Upper lobe of right lung (tissue), 1 donor: ENCODE measurements at places on chromosomes 12 and 14. TPM values are rescaled to one million over a fixed set of nuclear protein-coding genes. Genes with fewer than 3 reads are reported as not detected.

- H3K27me3 ChIP-seq, result no peaks in the 10 kb centered on the region
- H3K4me3 ChIP-seq, result no peak overlapping the region
- peaks cover 5% of the 10 kb centered on the region for H3K4me1 ChIP-seq
- H3K36me3 ChIP-seq, result peaks cover 6% of the 10 kb centered on the region
- DNase-seq, result no peak
Measured at GRCh38 chr12:26473291-26473690, 277.9 kb downstream of the SSPN start.

GRCh38 chr14:32403021-32403420 lies 73.9 kb downstream of the AKAP6 start:
- H3K27ac ChIP-seq, result no peak overlapping the region
- H3K4me3 ChIP-seq, result no peak overlapping the region
- DNase-seq, result no peak
- no peaks in the 10 kb centered on the region for H3K4me1 ChIP-seq
- no peaks in the 10 kb centered on the region for H3K36me3 ChIP-seq

GRCh38 chr12:12577786-12578185 lies 15.1 kb upstream of the DUSP16 start:
- no peak overlapping the region for H3K27ac ChIP-seq
- H3K4me3 ChIP-seq, result no peak overlapping the region
- no peaks in the 10 kb centered on the region for H3K36me3 ChIP-seq
- DNase-seq, result no peak

DNA sequence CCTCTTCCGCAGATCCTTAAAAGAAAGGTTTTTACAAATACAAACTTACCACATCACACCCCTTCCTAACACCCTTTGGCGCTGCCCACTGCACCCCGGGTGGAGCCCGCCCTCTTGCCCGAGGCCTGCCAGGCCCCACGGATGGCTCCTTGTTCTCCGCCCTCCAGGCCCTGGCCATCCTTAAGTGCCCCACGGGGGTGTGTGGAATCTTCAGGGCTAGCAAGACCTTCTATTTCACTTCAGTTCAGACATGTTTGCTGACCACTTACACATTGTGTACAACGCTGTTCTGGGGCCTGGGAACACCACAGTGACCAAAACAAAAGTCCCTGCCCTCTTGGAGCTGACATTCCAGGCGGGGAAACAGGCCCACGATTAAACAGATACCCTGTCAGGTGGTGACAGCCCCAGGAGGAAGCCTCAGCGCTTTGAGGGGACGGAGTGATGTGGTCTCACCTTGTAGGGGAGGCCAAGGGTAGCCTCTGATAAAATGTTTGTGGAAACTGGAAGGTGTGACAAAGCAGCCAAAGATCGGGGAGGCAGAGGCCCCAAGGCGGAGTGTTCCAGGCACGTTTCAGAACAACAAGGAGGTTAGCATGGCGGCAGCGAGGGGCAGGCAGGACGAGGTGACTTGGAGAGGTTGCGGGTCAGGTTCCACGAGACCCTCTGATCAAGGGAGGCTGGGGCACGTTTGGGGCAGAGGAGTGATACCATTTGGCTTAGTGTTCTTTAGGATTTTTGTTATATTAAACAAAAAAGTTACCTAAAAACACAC lies 27.0 kb downstream of the TPCN1 start:
- H3K27me3 ChIP-seq, result no peaks in the 10 kb centered on the region
- H3K36me3 ChIP-seq, result peaks cover 4% of the 10 kb centered on the region
- H3K27ac ChIP-seq, result no peak overlapping the region
- H3K4me3 ChIP-seq, result no peak overlapping the region
- H3K4me1 ChIP-seq, result peaks cover 41% of the 10 kb centered on the region
- no peak for DNase-seq

DNA sequence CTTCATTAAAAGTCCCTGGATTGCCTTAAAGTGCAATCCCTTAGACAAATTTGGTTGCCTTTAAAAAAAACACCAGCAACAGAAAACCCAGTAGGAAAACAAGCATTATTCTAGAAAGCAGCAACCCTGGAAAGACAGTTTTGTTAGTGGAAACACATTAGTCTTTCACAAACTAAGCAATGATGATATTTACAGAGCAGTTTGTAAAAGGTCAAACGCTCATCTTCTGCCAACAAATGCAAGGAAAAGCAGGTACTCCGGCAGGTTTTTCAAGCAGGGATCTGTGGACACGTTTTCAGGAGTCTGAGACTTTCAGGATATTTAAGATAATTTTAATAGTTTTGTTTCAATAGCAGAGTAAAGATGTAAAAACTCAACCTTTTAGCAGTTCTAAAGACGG lies 202.2 kb downstream of the EXOC5 start:
- no peak overlapping the region for H3K27ac ChIP-seq
- H3K36me3 ChIP-seq, result no peaks in the 10 kb centered on the region
- H3K27me3 ChIP-seq, result peaks cover 3% of the 10 kb centered on the region
- H3K4me3 ChIP-seq, result no peak overlapping the region

GRCh38 chr12:80829767-80830166 lies 108.0 kb downstream of the LIN7A start:
- no peak overlapping the region for H3K4me3 ChIP-seq
- H3K27me3 ChIP-seq, result no peaks in the 10 kb centered on the region
- no peaks in the 10 kb centered on the region for H3K36me3 ChIP-seq
- DNase-seq, result no peak

DNA sequence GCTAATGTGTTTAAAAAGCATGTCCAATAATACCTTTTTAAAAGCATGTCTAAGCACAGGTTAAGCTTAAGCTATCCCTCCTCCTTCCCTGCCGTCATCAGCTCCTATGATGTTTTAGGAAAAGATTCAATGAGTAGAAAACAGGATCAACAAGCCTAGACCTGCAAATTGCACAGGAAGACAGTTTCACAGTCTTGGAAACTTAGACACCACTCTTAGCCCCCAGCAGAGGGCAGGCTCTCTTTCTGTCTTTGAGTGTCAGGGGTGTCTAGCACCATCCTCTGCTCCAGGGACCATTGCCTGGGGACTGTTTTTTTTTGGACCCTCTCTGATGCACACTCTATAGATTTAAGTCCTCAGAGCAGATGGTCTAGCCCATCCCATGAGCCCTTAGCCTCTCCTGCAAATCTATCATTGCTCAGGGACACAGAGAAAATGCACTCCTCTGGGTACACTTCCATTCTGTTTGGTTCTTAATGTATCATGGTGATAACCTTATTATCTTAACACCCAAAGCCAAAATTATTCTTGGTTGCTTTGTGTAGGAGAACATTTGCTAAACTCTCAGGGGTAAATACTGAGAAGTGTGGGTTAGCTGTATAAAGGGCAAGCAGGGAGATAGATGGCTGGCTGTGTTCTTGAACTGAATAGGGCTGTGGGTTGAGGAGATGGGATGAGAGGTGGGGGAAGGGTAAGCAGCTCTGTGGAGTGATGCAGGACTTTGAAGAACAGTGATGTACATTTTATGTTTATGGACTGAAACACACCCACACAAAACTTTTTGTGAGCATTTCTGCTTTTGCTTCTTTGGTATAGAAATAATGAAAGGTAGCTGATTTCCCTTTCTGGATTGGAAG lies 259.9 kb upstream of the DDHD1 start:
- H3K4me1 ChIP-seq, result no peaks in the 10 kb centered on the region
- no peaks in the 10 kb centered on the region for H3K36me3 ChIP-seq
- no peak for DNase-seq
- no peaks in the 10 kb centered on the region for H3K27me3 ChIP-seq
- no peak overlapping the region for H3K27ac ChIP-seq

GRCh38 chr12:102021540-102022246 lies 40.1 kb downstream of the WASHC3 start:
- no peak for DNase-seq
- H3K27me3 ChIP-seq, result no peaks in the 10 kb centered on the region
- no peak overlapping the region for H3K4me3 ChIP-seq
- peaks cover 16% of the 10 kb centered on the region for H3K36me3 ChIP-seq
- no peak overlapping the region for H3K27ac ChIP-seq

MYH6 gene
- total RNA-seq, result 3.4 TPM

BBOF1 gene
- 2.8 TPM for total RNA-seq

SMOC1 gene
- 1.1 TPM for total RNA-seq

RAB15 gene
- total RNA-seq, result 21.5 TPM
